D721Med (cell line): ENCODE measurements at places on chromosomes 6 and 20.

DNA sequence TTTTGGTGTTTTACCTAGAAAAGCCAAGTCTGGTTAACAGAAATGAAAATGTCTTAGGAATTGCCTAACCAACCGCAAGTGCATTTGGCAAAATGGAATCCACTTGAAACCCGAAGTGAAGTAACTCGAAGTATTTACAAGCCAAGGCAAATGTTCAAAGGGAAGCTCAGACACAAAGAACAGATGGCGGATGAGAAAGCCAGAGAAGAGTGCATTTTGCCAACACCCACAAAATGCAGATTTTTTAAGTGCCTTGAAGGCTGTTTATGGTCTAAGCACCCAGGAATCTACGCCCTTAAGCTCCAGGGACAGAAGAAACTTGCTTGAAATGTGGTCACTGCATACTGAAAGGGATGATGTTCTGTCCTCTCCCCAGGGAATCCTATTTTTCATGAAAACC lies 70.0 kb upstream of the TBXT start:
- no peak for DNase-seq

- DNase-seq = no peak
Observed at GRCh38 chr6:159726255-159726917, 920 bp upstream of the WTAP start.

DNA sequence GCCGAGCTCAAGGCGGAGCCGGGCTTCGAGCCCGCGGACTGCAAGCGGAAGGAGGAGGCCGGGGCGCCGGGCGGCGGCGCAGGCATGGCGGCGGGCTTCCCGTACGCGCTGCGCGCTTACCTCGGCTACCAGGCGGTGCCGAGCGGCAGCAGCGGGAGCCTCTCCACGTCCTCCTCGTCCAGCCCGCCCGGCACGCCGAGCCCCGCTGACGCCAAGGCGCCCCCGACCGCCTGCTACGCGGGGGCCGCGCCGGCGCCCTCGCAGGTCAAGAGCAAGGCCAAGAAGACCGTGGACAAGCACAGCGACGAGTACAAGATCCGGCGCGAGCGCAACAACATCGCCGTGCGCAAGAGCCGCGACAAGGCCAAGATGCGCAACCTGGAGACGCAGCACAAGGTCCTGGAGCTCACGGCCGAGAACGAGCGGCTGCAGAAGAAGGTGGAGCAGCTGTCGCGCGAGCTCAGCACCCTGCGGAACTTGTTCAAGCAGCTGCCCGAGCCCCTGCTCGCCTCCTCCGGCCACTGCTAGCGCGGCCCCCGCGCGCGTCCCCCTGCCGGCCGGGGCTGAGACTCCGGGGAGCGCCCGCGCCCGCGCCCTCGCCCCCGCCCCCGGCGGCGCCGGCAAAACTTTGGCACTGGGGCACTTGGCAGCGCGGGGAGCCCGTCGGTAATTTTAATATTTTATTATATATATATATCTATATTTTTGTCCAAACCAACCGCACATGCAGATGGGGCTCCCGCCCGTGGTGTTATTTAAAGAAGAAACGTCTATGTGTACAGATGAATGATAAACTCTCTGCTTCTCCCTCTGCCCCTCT lies 1.1 kb downstream of the CEBPB start:
- DNase-seq = no peak

DNA sequence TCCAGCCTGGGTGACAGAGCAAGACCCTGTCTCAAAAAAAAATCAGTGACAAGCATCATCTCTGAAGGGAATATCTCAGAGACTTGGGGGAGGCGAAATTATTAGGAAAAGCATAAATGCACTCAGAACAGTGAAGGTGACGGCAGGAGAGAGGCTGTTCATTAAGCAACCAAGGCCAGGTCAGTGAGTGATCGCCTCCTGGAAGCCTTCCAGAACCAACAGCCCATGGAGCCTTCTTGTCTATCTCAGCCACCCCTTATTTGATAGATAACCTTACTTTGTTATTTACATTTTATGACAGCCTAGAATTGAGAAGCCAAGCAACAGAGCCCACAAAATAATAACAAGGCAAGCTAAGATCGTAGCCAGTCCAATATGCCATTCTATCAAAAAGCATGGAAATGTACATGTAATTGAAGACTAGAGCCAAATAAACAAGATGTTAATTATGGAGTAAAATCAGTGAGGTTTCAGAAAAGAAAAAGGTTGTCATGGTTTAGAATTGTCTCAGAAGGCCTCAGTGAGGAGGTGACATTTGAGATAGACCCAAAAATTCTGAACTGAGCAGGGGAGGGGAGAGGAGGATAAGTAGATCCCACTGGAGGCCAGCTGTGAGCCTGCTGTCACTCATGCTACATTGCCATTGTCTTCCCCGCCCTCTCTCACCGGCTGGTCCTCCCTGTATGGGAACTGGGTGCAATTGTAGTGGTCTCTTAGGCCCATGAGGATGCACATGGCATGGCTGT lies 17.8 kb downstream of the BNIP5 start:
- no peak for DNase-seq

- no peak for DNase-seq
Observed at GRCh38 chr6:32166411-32167061, 2.1 kb downstream of the EGFL8 start.

DNA sequence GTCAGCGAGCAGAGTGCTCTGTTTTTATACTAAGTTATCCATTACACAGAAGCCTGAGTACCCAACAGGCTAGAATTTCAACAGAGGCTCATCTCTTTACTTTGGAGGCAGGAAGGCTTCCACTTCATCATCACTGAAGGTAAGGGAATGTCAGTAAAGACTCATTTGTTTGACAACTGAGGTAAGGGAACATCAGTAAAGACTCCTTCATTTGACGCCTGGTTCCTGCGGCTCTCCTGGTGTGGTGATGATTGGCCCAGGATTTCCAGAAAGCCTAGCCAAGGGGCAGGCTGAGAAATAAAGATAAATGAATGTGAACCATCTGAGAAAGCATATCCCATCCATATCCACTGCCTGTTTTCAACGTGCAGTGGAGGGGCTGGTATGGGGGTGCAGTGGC lies 244.6 kb upstream of the ECI2 start:
- no peak for DNase-seq

- DNase-seq = no peak
Observed at GRCh38 chr6:23224540-23224939, 655.2 kb downstream of the HDGFL1 start.

DNA sequence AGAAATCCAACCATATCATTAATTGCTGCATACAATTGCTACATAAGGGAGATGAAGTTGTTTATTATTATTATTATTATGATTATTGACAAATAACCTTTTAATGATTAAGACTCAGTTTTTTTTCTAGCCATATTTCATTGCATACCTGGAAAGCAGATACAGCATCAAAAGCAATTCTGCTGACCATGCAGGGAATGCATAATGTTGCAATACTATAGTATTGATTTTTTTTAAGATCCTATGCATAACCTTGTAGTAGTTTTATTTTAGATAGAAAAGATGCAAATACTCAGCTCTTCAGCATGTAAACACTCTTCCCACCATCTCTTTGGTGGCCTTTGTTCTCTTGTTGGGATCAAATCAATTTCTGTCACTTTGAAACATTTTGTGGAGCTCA lies 300.9 kb upstream of the MAP3K7 start:
- DNase-seq = no peak

- DNase-seq = no peak
Observed at GRCh38 chr20:4844325-4844724, 122.6 kb downstream of the PRND start.

- DNase-seq = no peak
Observed at GRCh38 chr20:46036370-46036769, 7.4 kb downstream of the SLC12A5 start.

DNA sequence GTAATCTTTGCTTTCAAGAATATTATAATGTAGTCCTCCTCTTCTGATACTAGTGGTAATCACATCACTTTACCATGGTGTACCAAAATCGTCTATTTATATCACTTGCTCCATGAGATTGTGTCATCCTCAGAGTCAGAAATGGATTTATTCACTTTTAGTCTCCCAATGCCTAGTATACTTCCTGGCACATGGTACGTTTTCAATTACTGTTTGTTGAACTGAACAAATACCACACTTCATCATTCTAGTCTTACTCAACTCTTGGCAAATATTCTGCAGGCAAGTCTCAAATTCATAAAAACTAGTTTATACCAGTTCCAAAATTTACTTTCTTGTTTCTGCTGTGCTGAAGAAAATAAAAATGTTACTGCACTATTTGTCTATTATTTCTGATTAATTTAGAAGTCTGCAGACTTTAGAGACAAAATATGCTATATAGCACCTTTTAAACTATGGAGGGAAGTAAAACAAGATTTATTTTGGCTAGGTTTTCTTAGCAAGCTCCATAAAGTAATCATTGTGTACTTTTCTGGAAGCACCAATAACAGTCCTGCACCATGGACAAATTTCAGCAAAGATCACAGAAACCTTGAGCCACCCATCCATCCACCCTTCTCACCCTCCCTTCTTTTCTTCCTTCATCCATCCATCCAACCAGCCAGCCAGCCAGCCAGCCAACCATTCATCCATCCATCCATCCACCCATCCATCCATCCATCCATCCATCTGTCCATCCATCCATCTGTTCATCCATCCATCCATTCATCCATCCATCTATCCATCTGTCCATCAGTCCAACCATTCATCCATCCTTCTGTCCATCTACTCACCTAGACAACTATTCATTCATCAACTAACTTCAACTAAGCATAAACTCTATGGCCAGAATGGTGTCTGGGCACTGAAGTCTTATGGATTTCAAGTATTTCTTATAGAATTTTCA lies 102.1 kb upstream of the STMND1 start:
- no peak for DNase-seq

- DNase-seq = peak; percentile 29
Observed at GRCh38 chr6:144064402-144065212, 30.8 kb downstream of the SF3B5 start.

GRCh38 chr6:41487860-41488432 lies 58.2 kb upstream of the FOXP4 start:
- no peak for DNase-seq

DNA sequence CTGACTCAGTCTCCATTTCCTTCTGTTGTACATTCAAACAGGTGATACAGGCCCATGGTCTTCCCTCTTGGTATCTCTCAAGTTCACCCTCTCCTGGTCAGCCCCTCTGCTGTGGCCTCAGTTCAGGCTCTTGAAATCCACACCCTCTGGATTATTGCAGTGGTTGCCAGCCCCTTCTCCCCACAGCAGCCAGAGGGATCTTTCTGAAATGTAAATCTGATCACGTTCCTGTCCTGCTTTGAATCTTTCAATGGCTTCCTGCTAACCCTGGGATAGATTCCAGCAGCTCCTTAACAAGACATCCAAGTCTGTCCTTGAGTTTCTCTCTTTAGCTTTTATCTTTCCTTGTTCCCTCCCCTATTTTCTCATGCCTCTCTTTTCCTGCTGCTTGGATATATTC lies 22.2 kb downstream of the CHMP4B start:
- DNase-seq = no peak

DNA sequence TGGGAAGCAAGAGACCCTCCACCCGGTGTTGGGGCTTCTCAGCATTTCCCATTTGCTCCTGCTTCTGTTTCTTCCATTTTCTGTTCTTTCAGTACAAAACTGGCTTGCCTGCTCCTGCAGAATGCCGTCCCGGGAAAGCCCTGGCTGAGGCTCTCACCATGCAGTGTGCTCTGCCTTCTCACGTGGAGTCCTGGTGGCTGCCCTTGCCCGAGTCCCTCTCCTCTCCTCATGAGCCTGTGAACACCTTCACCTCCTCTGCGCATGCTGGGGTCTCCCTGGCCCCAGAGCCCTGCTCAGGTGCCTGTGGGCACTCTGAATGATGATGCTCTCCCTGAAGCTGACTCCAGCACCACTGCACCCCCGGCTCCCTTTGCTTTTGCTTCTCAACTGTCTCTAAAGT lies 752.0 kb downstream of the QKI start:
- DNase-seq = no peak

DNA sequence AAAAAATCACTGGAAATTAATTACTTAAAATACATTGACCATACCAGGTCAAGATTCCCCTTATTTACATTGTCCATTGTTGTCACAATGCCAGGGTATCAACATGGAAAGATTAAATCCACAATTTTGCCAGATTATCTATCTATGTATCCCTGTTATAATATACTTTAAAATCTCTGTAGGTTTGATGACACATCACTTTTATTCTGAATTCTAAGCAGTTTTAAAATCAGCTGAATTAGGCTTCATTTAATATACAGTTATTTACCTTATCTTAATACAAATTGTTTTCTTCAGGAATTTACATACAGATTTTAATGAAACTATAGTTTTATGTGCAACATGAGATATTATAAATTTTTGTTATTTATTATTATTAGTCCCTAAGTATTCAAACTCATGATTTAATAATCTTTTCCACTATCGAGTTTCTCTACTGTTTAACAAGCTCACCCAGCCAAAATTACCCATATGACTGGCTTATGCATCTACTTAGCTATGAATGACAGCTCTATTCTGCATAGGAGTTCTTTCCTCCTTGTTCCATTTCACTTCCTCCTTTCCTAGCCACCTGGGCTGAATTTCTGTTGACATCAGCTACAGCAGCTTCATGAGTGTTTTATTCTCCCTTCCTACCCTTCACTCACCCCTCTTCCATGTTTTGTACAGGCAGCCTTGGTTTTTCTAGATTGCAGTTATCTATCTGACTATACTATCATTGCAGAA lies 654.2 kb upstream of the MAP3K7 start:
- no peak for DNase-seq

DNA sequence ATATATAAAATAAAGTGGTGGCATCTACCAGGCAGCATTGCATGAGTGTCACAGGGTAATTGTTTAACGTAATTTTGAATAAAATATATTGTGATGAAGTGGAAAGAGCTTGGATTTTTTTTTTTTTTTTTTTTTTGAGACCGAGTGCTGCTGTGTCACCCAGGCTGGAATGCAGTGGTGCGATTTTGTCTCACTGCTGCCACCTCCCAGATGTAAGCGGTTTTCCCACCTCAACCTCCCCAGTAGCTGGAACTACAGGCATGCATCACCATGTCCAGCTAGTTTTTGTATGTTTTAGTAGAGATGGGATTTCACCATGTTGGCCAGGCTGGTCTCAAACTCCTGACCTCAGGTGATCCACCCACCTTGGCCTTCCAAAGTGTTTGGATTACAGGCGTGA lies 81.1 kb upstream of the SMIM8 start:
- DNase-seq = no peak

DNA sequence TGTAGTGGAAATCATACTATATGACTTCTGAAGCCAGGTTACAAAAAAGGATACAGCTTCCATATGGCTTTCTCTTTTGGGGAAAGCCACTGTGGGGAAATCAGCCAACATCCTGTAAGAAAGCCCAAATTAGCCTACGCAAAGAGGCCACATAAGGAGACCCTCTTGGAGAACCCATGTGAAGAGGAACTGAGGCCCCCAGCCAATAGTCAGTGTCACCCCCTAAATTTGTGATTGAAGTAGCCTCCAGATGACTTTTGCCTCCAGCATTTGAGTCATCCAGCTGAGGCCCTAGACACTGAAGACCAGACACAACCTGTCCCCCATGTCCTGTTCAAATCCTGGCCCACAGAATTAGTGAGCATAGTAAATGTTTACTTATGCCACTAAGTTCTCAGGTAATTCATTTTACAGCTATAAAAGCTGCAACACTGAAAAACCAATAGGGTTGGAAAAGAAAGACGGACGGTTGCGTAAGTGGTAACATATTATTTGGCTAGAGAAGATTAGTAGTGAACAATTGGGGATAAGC lies 60.4 kb downstream of the HMGCLL1 start:
- no peak for DNase-seq
